ENCODE measurements at places on chromosomes 2 and 18.

GRCh38 chr2:159185401-159186130, 100.9 kb downstream of the WDSUB1 start:
- DNase-seq = peak; percentile 91

DNA sequence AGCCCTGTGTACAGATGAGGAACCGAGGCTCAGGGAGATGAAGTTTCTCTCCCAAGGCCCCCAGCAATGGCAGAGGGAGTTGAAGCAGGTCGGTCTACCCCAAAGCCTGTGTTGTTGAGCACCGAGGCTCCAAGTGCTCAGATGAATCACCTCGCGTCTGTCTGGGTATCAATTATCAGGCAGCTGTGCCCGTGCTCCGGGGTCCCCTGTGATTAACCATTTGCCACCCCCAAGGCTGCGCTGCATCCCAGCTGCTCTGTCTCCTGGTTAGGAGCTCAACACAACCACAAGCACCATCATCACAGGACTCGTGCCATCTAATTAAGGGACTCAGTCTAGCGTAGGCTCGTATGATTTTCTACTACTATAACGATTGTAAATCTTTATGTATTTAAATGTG, 27.1 kb downstream of the LIPG start:
- DNase-seq = no peak

DNA sequence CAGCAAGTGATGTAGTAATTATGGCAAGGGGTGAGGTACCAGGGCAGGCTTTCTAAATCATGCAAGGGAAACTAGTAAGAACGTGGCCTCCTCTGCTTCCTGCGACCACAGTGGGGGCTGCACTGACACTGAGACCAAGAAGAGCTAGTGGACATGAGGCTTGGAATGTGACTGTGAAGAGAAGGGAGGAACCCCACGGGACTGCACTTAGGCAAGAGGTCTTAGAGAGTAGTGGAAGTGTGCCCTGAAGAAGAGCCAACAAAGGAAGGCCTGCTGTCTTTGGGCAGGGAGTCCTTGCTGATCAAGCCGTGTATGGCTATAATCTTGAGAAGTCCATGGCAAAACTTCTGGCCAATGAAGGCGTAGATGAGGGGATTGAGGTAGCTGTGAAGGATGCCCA, 8.9 kb upstream of the RUFY4 start:
- no peak for DNase-seq

GRCh38 chr18:58287353-58288274, 243.6 kb downstream of the NEDD4L start:
- DNase-seq = peak; percentile 23

- no peak for DNase-seq
Observed at GRCh38 chr2:61742955-61743354, 110.9 kb downstream of the FAM161A start.

Measured in RPMI7951 (cell line).